Stimulated activated CD4-positive, alpha-beta T cell treated with anti-CD3 and anti-CD28 coated beads, TNF-alpha, amount 100 ng/mL, for 1 hour (primary cell): ENCODE measurements at places on chromosomes 3 and 15.

- DNase-seq, result no peak
These were observed 188.9 kb upstream of the ATP10A start for GRCh38 chr15:26051761-26052675.

DNA sequence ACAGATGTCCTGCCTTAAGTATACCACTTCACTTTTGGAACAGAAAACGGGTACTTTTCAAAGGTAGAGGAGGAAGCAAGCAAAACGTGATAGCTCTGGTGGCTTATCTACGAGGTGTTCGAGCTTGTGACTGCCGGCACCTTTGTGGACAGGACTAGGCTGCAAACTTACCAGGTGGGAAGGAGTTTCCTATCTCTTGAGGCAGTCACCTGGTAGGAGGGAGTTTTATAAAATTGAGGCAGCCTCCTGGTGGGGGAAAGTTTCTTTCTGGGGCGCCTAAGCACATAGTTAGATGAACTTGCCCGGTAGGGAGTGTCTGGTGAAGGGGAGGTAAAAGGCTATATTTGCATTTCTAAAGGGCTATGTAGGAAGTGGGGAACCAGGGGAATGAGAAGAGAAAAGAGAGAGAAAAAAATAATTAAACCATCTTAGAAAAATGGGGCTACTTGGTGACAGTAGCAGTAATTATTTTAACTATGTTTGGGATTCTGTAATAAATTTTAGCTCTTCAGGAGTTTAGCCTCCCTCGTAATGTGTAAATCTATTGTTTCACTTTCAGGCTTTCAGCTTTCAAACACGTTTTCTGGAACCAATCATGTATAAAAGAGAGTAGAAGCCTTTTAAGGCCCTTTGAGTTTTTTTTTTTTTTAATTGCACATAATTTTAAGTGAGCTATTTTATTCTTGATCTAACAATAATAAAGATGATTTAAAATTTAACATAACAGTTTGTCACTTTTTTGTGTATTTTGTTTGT, 131.0 kb downstream of the IL5RA start:
- DNase-seq, result no peak

GRCh38 chr3:184144505-184144904, 9.3 kb downstream of the EIF2B5 start:
- DNase-seq, result no peak

GRCh38 chr3:139655909-139656595, 21.7 kb downstream of the NMNAT3 start:
- no peak for DNase-seq

DNA sequence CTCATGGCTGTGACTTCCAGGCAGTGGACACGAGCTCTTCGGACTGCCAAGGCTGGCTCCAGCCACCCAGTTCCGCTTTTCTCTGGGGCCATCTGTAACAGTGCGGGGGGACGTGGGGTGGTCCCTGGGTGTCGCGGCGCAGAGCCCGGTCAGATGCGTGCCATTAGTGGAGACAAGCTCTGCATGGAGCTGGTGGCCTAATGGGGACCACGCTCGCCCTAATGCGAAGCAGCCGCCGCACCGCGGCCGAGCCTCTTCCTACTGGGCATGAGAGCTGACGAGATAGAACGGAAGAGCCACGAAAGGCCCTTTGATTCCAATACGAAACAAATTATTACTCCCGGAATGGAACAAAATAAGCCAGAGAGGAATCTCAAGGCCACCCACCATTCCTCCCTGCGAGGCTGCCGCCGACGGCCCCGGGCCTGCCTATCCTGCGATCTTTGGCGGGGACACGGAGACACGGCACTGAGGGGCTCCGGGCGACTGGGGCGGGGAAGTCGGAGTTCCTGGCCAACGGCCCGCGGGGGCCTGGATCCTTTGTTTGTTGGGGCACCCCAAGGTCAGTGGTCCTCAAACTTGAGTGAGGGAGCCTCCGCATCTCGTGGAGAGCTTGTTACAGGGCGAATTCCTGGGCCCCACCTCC, 18.1 kb downstream of the FOXL2 start:
- DNase-seq, result no peak

- no peak for DNase-seq
These were observed 49.4 kb downstream of the CRYBG3 start for GRCh38 chr3:97871186-97871585.

DNA sequence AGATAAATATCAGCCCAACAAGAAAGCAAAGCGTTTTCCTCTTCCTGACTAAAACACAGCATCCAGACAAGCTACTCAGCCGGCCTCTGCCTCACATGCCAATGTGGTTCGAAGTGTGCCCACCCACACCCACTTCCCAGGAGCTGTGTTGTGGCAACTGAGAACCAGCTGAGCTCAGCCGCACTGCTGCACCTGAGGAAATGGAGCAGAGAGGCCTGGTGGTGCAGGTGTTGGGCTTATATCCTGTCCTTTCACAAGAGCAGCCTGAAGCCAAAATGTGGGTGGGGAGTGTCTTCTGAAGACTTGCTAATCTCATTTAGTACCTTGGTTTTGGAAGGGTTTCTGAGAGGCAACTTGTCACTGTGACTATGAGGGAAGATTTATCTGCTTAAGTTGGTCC, 23.0 kb upstream of the RETNLB start:
- no peak for DNase-seq
